Central memory CD4-positive, alpha-beta T cell (primary cell): ENCODE measurements at places on chromosomes 5 and 9.

DNA sequence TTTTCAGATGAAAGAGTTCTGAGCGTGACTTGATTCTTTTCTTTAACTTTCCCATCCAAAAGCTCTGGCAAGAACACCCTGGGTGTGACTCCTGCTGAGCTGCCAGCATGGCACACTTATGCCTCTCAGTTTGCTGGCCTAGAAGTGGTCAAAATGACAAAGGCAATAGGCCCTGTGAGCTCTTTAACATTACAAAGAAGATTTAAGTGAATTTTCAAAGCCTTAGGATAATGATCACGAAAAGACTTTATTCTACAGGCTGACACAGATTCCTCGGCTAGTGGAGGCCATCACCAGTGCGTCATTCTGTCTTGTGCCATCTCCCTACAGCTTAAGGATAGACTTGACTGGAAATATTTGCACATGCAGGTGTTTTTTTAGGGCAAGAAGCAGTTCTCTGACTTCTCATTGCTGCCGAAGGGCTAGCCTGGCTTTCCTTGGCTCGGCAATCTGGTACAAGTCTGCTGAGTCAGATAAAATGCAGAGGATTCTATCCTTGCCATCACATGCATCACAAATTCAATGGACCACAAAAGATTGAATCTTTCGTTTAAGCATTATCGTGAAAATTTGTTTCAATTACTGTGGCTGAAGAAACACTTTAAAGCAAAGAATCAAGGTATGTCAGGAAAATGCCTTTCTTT is 311.5 kb downstream of the COX7C start:
- no peak for DNase-seq

GRCh38 chr5:145245354-145245753 is 589.8 kb downstream of the PRELID2 start:
- DNase-seq = no peak

- DNase-seq = no peak
Observed at GRCh38 chr5:96968074-96968473, 32.2 kb downstream of the LNPEP start.

GRCh38 chr9:14344053-14344524 is 30.1 kb upstream of the NFIB start:
- DNase-seq = no peak

- DNase-seq = no peak
Observed at GRCh38 chr5:113354055-113354454, 80.7 kb downstream of the TSSK1B start.

GRCh38 chr9:107043886-107044285 is 180.9 kb downstream of the ZNF462 start:
- DNase-seq = no peak

GRCh38 chr9:35258660-35259474 is 97.1 kb downstream of the UNC13B start:
- peak; percentile 23 for DNase-seq

- DNase-seq = peak; percentile 5
Observed at GRCh38 chr5:141753971-141754713, 72.1 kb upstream of the ARAP3 start.

DNA sequence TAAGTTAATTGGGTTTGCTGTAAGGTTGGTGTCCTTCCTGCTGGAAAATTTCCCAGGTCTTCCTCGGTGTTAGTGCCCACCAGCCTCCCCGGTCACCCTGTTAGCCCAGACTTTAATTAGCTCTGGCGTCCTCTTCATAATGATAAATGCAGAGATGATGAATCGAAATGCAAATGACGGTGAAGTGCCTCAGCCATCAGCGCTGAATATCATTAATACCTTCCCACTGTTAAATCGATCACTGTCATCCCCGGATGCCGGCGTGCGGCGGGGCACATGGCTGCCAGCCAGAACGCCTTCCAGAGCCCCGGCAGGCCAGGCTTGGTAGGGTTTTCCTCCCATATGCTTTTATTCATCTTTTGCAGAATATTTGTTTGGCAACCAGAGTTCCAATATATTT is 204.5 kb downstream of the IRX2 start:
- DNase-seq = no peak

DNA sequence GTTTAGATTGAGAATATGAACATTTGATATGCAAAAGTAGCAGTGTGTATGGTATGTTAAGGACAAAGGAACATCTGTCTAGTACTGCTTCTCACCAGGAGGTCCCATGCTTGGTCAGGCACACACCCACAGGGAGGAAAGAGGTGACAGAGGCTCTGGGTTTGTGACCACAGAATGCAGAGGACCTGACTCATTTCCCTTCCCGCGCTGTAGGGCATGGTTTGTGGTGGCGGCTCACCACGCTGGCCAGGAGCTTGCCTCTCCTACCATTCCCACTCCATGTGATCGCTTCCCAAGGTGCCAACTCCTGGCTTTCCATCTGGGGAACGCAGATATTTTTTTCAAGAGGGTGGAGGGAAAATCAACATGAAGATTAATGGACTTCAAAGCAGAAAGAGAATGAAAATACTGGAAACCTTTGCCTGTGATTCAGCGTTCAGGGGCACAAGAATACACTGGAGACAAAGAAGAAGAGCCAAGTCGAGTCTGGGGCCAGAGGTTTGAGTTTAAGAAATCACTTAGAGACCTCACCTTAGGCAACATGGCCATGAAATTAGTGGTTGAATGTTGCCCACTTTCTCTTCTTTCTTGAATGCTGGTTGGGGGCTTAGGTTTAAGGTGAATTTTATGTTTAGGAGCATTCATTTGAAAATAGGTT is 477.8 kb downstream of the CCDC171 start:
- no peak for DNase-seq

- no peak for DNase-seq
Observed at GRCh38 chr9:135067096-135067710, 20.3 kb upstream of the OLFM1 start.

GRCh38 chr5:147629196-147629595 is 119.3 kb upstream of the DPYSL3 start:
- DNase-seq = no peak

DNA sequence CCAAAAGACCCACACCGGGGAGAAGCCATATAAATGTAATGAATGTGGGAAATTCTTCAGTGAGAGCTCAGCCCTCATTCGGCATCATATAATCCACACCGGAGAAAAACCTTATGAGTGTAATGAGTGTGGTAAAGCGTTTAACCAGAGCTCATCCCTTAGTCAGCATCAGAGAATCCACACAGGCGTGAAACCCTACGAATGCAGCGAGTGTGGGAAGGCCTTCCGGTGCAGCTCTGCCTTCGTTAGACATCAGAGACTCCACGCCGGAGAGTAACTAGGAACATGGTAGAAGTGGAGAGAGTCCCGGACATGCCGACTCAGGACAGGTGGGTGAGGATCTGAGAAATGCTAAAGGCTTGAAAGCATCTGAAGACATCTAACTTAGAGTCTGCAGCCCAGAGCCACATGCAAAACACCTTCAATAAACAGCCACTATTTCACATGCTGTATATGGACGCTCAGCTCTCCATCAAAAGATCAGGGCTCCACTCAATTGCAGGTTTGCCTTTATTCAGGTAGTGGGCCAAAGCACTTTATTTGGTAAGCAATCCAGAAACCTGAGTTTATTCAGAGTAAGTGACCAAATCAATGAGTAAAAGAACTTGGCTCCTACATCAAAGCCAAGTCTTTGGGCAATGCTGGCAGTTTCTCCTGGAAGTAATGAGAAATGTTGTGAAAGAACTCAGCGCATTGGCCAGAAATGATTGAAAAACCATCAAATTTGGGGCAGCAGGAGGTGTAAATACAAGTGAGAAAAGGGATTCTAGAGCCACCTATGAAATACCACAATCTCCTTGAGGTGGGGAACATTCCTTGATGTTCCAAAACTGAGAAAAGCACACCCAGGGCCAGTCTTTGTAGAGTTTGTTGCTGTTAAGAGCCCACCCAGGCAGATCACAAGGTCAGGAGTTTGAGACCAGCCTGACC is 6.0 kb downstream of the RPL12 start:
- DNase-seq = no peak
